ENCODE measurements at places on chromosomes 7 and 10.

GRCh38 chr7:112985377-112985987 lies 101.1 kb downstream of the GPR85 start:
- DNase-seq: peak; percentile 45

- no peak for DNase-seq
These were observed 625.1 kb upstream of the PCDH15 start for GRCh38 chr10:55426138-55426537.

DNA sequence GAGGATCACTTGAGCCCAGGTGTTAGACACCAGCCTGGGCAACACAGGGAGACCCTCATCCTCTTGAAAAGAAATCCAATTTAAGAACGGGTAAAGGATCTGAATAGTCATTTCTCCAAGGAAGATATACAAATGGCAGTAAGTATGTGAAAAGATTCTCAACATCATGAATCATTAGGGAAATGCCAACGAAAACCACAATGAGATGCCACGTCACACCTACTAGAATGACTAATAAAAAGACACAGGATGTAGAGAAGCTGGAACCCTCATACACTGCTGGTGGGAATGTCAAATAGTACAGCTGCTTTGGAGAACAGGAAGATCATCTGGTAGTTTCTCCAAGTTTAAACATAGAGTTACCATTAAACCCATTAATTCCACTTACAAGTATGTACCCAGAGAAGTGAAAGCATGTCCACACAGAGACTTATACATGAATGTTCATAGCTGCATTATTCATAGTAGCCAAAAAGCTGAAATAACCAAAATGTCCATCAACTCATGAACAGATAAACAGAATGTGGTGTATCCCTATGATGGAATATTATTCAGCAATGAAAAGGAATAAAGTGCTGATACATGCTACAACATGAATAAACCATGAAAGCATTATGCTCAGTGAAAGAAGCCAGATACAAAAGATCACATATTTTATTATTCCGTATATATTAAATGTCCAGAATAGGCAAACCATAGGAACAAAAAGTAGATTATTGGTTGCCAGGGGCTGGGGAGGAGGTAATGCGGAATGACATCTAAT lies 13.1 kb upstream of the ZMIZ2 start:
- DNase-seq: peak; percentile 90

GRCh38 chr10:71970331-71970730 lies 6.1 kb downstream of the CHST3 start:
- no peak for DNase-seq

DNA sequence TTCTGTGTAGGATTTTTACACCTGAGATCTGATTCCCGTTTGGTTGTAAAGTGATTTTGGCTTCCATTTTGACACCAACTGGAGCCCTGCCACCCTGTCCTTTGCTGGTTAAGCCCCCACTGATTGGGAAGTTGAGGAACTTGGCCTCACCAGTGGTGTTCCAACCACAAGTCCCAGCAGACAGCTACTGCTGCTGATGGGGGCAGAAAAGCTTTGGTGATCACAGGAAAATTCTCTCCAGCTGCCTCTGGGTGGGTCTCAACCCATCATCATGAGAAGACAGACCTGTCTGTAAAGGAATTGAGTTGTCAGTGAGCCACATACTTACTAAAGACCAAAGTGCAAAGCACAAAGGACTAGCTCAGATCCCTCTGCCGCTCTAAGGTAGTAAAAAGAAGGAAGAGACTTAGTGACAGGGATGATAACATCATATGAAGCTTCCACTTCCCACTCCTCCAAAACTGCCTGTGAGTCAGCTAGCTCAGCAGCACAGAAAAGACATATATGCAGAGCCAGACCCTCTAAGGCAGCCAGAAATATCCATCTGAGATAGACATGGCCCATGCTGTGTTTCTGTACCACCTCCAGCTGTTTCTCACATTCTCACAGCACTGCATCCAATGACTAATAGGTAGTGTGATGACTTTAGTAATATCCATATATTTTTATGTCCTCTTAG lies 22.4 kb upstream of the LRRC17 start:
- no peak for DNase-seq

- no peak for DNase-seq
These were observed 152.6 kb upstream of the RNF32 start for GRCh38 chr7:156487811-156488533.

GRCh38 chr7:29139796-29140195 lies 6.5 kb downstream of the CPVL start:
- no peak for DNase-seq

DNA sequence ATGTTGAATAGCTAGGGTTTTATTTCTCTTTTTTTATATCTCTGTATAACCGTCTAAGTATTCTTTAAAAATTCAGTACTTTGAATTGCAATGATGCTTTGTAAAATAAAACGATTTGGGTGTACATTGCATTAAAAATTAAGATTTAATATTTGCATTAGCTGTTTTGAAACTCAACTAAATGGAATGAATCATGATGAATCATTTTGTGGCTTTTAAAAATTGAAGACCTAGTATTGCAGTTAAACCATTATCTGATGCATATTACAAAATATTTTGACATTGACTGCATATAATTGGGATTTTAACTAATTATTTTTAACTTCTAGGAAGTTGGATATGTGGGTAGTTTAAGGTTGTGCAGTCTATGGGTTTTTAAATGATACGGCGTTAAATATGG lies 314.0 kb downstream of the CDK14 start:
- no peak for DNase-seq

All from HS-27A (cell line).